ENCODE measurements at places on chromosomes 4 and X.

DNA sequence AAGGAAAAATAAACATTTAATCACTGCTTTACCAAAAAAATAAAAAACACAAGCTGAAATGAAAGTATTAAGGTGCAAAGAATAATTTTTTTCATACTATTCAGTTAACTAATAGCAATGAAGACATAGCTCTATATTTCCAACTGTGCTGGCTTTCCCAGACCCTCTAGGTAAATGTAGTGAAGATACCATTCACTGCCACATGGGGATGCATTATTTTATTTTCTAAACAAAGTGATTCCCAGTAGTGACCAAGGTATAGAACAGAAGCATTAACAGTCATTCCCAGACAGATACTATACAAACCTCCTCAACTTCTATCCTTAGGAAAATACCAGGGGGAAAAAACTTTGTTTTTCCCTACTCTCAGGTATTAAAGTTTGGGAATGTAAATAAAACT, 39.4 kb downstream of the ANTXR2 start:
- no peak for DNase-seq

DNA sequence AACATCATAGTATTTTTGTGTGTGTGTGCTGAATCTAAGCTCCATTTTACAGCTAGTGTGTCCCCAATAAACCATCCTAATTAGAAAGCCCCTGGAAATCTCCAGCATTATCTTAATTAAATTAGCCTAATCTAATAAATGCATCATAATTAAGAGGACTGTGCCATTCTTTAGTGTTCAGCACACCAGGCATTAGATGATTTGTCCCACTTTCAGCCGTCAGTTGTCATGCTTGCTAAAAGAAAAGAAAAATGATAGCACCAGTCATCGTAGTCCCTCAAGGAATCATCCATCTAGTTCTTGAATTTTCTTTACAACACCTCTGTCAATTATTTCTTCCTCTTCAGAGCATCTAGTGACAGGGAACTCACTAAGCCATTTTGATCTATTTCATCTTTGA, 155.9 kb downstream of the PALLD start:
- no peak for DNase-seq

DNA sequence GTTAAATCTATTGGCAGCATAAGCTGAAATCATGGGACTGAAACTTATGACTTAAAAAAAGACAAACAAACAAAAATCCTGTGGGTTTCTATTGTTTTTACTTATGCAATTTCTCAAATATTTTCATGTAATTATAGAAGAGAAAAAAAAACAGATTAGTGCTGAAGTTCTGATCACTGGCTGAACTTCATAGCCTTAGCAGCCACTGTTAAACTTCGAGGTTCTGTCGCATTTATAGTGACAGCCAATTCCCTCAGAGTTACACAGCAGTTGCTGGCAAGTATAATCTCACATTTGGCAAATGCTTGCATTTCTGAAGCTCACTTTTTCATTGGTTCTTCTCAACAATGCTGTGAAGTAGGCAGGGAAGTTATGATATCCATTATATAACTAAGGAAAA, 748.9 kb upstream of the MAGEB2 start:
- DNase-seq = no peak

GRCh38 chr4:157035471-157035870, 40.5 kb upstream of the GLRB start:
- no peak for DNase-seq

GRCh38 chrX:43283187-43283586, 372.9 kb upstream of the MAOA start:
- no peak for DNase-seq

DNA sequence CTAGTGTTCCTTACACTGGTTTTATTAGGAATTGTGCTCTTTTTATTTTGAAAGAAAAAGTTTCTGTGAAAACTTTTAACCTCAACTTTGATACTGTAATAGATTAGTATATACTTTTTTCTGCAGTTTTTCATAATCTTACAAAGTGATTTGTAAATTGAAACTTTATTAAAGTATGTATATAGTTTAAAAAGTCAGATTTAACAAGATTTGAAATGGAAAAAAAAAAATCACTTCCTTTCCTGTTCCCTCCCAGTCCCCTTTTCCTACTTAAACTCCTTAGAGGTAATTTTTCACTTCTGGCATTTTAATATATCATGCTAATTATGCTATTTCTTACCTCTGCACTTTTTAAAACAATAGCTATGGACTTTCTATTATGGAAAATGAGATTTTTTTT, 49.3 kb downstream of the PAQR3 start:
- no peak for DNase-seq

DNA sequence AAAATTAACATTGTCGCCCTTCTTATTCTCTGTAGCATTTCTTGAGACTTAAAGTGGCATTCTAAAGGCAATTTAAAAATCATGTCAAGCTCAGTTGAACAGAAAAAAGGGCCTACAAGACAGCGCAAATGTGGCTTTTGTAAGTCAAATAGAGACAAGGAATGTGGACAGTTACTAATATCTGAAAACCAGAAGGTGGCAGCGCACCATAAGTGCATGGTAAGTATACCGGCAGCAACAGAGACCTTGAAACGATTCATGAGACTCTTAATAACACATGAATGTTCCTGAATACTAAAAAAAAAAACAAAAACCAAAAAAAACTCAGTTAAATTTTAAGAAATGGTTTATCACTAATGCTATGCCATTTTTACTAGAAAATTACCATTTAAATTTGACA, 82.4 kb upstream of the HPRT1 start:
- DNase-seq = no peak

DNA sequence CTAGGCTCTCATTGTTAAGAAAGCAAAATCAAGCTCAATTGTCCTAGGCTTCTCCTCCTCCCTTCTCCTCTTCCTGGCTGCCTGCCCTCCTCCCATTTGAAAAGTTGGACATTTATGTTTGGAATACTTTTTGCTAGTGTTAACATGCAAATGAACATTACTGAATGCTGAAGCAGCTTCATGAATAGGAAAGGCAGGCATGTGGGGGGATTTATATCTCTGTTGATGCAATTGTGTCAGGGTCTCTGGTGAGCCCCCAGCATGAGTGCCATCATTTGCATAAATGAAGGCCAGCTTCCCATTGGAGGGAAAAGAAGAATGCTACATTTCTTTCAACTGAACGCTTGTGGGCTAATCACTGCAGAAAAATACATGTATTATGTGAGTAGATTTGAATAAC, 160.1 kb upstream of the NDST3 start:
- DNase-seq = no peak

DNA sequence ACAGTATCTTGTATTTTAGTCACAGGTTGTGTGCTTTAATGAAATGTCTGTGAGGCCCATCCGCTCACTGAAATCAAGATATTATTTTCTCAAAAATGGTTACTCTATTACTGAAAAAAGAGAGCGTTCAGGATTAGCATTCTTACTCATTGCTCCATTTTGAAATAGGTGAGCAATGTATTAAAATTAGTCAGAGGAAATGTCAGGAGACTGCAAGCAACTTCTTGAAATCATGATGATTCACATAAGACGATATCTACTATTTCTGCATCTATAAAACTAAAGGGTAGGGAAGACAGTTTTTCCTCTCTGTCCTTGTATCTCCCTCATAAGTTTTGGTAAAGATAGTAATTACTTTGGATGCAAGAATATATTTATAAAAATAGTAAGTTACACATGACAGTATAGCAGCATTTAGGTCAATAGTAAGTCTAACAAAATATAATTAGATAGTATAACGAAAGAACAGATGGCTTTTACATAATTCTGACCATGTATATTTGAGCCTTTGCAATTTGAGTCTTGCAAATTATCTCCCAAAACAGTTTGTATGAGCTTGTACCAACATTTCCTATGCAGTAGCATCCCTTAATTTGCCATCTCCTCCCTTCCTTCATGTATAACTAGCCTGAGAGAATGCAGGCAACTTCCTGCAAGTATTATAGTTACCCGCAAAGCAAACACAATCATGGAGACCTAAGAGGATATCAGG, 937.8 kb downstream of the PCDH7 start:
- no peak for DNase-seq

- no peak for DNase-seq
Observed at GRCh38 chrX:52363247-52363883, 5.5 kb upstream of the XAGE2 start.

DNA sequence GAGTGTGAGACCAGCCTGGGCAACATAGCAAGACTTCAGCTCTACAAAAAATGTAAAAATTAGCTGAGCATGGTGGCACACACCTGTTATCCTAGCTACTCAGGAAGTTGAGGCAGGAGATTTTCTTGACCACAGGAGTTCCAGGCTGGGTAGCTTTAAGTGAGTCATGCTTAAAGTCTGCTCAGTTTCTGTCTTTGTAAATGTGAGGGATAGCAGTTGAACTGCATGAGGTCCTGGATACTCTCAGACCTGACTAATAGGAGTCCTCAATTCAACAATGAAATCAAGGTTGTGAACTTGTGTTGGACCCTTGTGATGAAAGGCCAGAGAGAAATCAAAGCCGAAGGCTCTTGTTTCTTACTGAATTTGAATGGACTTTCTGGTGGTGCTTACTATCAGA, 45.2 kb downstream of the STARD8 start:
- DNase-seq = no peak

DNA sequence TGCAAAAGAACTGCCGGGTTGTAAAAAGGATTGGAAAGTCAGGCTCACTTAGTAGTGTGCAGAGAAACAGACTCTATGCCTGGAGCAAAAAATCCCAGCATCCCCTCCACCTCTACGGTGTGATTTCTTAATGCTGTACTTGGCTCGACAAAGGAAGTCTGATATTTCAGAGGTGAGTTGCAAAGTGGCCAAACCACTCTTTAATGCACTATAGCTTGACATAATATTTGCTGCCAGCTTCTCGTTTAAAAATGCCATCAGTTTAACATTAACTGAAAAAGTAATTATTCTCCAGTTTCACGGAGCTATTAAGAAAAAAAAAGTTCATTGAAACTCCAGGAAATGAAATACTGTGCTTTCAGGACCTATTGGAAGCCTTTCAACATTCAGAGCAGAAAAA, 448.3 kb upstream of the ZFP42 start:
- no peak for DNase-seq

GRCh38 chr4:113478032-113478431, 283.5 kb downstream of the CAMK2D start:
- DNase-seq = no peak

GRCh38 chr4:98773638-98774037, 115.2 kb upstream of the TSPAN5 start:
- DNase-seq = no peak

DNA sequence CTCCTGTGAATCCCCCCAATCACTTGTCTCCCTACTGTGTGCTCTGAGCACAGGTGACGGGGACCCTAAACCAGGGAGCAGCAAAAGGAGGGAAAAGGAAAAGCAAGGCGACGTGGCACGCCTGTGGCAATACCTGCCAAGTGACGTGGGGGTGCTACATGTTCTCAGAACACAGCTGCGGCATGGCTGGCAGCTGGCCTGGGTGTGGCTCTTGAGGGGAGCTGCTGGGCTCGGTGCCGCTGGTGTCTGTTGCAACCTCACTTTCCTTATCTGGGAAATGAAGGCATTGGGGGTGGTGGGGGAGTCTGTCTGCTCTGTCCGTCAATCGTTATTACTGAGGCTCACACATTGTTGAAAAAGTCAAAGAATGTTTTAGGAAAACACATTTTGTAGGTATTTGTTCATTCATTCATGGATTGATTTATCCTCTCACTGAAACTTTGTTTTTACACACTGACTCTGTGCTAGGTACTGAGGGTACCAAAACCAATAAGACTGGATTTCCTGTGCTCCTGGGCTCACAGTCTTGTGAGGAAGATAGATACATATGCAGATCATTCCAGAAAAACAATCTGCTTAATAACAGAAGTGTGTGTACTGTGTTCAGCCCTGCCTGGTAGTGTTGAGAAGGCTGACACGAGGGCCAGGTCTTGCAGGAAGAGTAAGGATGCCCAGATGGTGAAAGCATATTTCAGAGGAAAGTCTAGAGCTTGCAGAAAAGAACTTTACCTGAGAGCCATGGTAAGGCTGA, 217.6 kb downstream of the PTTG2 start:
- no peak for DNase-seq

DNA sequence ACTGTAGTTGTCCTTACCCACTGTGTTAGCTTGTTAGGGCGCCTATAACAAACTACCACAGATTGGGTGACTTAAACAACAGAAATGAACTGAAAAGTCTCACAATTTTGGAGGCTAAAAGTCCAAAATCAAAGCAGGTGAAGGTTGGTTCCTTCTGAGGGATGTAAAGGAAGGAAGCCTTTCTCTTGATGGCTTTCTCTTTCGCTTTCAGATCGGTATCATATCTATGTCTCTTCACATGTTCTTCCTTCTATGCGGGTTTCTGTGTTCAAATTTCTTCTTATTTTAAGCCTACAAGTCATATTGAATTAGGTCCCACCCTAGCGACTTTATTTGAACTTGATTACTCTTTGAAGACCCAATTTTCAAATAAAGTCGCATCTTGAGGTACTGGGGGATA, 118.6 kb downstream of the CPXCR1 start:
- no peak for DNase-seq
